ENCODE measurements at places on chromosomes 3 and 15.
A peak's percentile ranks its signal among the peaks of the same experiment; 100 is the strongest.

DNA sequence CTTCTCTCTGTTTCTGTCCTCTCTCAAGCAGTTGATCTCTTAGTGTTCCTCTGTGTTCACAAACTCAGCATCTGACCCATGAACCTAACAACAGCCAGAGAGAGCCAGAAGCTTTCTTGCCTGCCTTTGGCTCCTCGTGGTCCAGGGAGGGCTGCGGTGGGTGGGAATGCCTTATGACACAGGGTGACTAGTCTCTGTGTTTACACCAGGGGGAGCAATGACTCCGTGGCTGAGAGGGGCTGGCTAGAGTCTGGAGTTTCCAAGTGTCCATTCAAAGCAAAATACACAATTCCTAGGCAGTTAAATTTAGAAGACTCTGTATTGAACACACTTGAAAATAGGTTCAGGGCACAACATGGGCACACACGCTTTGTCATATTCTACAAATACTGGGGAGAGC lies 370.0 kb upstream of the FRG2C start:
- DNase-seq, result no peak

GRCh38 chr3:99651531-99651930 lies 13.1 kb downstream of the COL8A1 start:
- no peak for DNase-seq

- DNase-seq, result no peak
Observed at GRCh38 chr15:31365032-31365654, 38.5 kb downstream of the KLF13 start.

DNA sequence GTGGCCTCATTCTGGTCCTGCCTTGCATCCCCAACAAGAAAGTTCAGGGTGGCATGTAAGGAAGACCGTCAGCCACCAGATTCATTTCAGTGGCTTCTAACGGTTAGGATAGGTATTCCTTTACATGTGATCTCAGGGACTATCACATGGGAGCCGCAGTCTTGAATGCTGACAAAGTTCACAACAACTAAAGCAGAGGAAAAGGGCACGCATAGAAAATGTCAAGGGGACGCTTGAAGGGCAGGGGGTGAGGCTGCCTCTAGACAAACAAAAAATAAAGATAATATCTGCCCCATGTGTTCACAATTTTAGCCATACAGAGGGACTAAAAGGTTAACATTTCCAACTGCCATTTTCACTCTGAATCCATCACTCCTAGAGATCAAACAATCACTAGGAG lies 31.9 kb upstream of the ARL8B start:
- no peak for DNase-seq

GRCh38 chr3:98021830-98022560 lies 13.1 kb downstream of the GABRR3 start:
- no peak for DNase-seq

GRCh38 chr3:95721938-95722337 lies 1092.5 kb upstream of the EPHA6 start:
- DNase-seq, result peak; percentile 53

GRCh38 chr3:194908496-194908895 lies 222.8 kb downstream of the FAM43A start:
- no peak for DNase-seq

DNA sequence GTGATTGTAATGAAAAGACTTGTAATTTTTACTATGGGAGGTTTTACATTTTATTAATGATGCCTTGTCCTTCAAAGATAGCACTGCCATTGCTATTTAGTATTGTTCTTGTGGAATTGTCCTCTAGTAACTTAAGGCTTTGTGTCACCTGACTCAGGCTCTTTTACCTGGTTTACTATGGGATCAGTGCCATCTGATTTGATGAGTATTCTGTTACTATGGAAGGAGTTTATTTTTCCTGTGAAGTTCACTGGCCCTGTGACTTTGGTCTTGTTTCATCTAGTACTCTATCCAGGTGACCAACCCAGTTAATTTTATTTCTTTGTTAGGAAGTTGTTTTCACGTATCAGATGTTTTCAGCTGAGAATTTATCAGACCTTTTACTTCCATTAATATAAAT lies 9.0 kb downstream of the MORF4L1 start:
- no peak for DNase-seq

DNA sequence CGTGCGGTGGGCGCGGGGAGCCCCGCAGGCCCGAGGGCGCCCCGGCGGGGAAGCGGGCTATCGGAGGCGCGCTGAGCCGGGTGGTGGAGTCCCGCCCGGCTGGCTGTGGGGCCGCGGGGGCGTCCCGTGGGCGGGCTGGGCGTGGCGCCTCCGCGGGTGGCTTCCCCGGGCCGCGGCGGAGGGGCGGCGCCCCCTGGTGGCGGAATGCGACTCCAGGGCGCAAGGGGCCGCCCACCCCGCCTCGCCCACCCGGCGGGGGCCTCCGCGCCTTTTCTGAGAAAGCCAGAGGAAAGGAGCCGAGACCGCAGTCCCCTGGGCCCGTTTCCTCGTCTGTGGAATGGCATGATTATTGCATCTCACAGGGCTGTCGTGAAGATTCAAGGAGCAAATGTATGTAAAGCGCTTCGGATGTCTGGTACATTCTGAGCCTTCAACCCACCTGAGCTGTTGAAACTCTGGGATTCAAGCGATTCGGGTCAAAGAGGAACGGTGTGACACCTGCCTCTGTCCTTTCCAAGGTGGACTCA lies 31.9 kb upstream of the RAB6B start:
- DNase-seq, result peak; percentile 73

Measured in CD4-positive, alpha-beta T cell treated with Interleukin-10 for 1 hour (primary cell).